ENCODE measurements at places on chromosomes 5 and 9. TPM values are rescaled to one million over a fixed set of nuclear protein-coding genes. Genes with fewer than 3 reads are reported as not detected.

TPPP gene
- 13.5 TPM for total RNA-seq

ENDOG gene
- 21.6 TPM for total RNA-seq

IFNA6 gene
- total RNA-seq: not detected

GFI1B gene
- total RNA-seq: 0.41 TPM

JAKMIP2 gene
- total RNA-seq: 56.3 TPM

LPAR1 gene
- 24.5 TPM for total RNA-seq
